Right cardiac atrium (tissue), 5 donors: ENCODE measurements at places on chromosomes 11 and 22. TPM values are rescaled to one million over a fixed set of nuclear protein-coding genes. Genes with fewer than 3 reads are reported as not detected.

Gene MUC2
- total RNA-seq: 0.03 TPM

Gene SMIM35
- total RNA-seq: not detected

Gene EIF4ENIF1
- 28.7 TPM for total RNA-seq

Gene NAALADL1
- 9.1 TPM for total RNA-seq

Gene NECTIN1
- total RNA-seq: 14.5 TPM

Gene MYEOV
- total RNA-seq: not detected

Gene BLID
- total RNA-seq: 2.4 TPM

Gene DENND6B
- total RNA-seq: 2.0 TPM

Gene HRAS
- total RNA-seq: 45.7 TPM

Gene OSBP2
- total RNA-seq: 6.3 TPM

Gene SAMM50
- 60.6 TPM for total RNA-seq

Gene SPDYC
- not detected for total RNA-seq

Gene SORL1
- 5.5 TPM for total RNA-seq

Gene DNAJB7
- total RNA-seq: not detected

Gene SLC22A6
- total RNA-seq: not detected

Gene KCNQ1
- total RNA-seq: 36.5 TPM

Gene SYT12
- total RNA-seq: 0.15 TPM

Gene POTEH
- not detected for total RNA-seq

Gene CENPM
- 1.4 TPM for total RNA-seq

Gene GCAT
- 12.4 TPM for total RNA-seq

Gene ALDH3B2
- total RNA-seq: not detected

Gene ISX
- not detected for total RNA-seq

Gene DKK3
- 2,567 TPM for total RNA-seq

Gene IGSF9B
- total RNA-seq: 53.1 TPM

Gene POU2F3
- total RNA-seq: 0.17 TPM

Gene TTC28
- total RNA-seq: 21.1 TPM

Gene USP2
- 57.3 TPM for total RNA-seq

Gene PICALM
- total RNA-seq: 170 TPM

Gene UPB1
- total RNA-seq: 2.8 TPM

Gene FXYD6
- 47.8 TPM for total RNA-seq

Gene OSM
- 0.28 TPM for total RNA-seq

Gene GLYATL2
- not detected for total RNA-seq

Gene NTM
- 114 TPM for total RNA-seq

Gene PIWIL4
- 2.0 TPM for total RNA-seq

Gene TRIM29
- total RNA-seq: 0.34 TPM

Gene ART1
- total RNA-seq: not detected

Gene SLC22A25
- not detected for total RNA-seq

Gene C22orf42
- not detected for total RNA-seq

Gene BEST1
- 3.4 TPM for total RNA-seq

Gene OR10AG1
- not detected for total RNA-seq

Gene IGF2
- 40.2 TPM for total RNA-seq

Gene KCNJ5
- 26.9 TPM for total RNA-seq

Gene OR5D13
- total RNA-seq: not detected

Gene TIMM8B
- total RNA-seq: 88.8 TPM

Gene IFITM10
- 0.57 TPM for total RNA-seq

Gene APLNR
- 15.6 TPM for total RNA-seq

Gene SYVN1
- 40.7 TPM for total RNA-seq
